Mammary epithelial cell (primary cell): ENCODE measurements at places on chromosomes 6 and 20. TPM values are rescaled to one million over a fixed set of nuclear protein-coding genes. Genes with fewer than 3 reads are reported as not detected.
A peak's percentile ranks its signal among the peaks of the same experiment; 100 is the strongest.

Gene HLA-DQB1
- 0.17 TPM for total RNA-seq

Gene C4B
- 2.8 TPM for total RNA-seq

- DNase-seq = no peak
These were observed 17.1 kb downstream of the SYNJ2 start for GRCh38 chr6:157998707-157999167.

Gene SOBP
- total RNA-seq = 0.33 TPM

GRCh38 chr20:33113387-33113908, 34.0 kb downstream of the BPIFB4 start:
- DNase-seq = no peak

GRCh38 chr20:50674138-50674825, 17.1 kb downstream of the RIPOR3 start:
- no peak for DNase-seq

- DNase-seq = no peak
These were observed 69.2 kb downstream of the PDE7B start for GRCh38 chr6:135920689-135921088.

- DNase-seq = peak; percentile 75
These were observed 157.6 kb downstream of the MCHR2 start for GRCh38 chr6:99836471-99836870.

- no peak for DNase-seq
These were observed 176.6 kb downstream of the BCKDHB start for GRCh38 chr6:80282913-80283554.

Gene C20orf144
- total RNA-seq = 0.16 TPM in 1 of 2 replicates, not detected in the other
